ENCODE measurements at places on chromosomes 7 and 10. TPM values are rescaled to one million over a fixed set of nuclear protein-coding genes. Genes with fewer than 3 reads are reported as not detected.

DNA sequence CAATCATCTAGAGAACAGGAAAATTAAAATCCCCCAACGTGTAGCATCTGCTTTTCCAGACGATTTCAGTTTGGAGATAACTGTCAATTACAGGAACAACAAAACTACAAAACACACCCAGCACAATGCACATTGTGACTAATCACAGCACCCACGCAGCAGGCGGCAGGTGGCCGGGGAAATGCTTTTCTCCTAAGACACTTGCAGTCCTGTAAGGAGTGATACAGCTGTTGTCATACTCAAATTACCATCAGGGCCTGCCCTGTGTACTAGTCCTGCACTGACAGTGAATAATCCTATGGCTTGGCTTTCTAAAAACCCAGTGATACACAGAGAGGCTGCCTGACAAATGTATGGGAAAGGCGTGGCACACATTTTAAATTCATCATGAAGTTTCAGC, 37.8 kb downstream of the COBL start:
- no peaks in the 10 kb centered on the region for H3K27me3 ChIP-seq
- no peak overlapping the region for H3K4me3 ChIP-seq

GRCh38 chr7:156993021-156993924, 17.2 kb downstream of the MNX1 start:
- peak; percentile 62 for DNase-seq
- H3K4me1 ChIP-seq = peaks cover 6% of the 10 kb centered on the region
- H3K4me3 ChIP-seq = no peak overlapping the region
- no peak overlapping the region for H3K27ac ChIP-seq

DNA sequence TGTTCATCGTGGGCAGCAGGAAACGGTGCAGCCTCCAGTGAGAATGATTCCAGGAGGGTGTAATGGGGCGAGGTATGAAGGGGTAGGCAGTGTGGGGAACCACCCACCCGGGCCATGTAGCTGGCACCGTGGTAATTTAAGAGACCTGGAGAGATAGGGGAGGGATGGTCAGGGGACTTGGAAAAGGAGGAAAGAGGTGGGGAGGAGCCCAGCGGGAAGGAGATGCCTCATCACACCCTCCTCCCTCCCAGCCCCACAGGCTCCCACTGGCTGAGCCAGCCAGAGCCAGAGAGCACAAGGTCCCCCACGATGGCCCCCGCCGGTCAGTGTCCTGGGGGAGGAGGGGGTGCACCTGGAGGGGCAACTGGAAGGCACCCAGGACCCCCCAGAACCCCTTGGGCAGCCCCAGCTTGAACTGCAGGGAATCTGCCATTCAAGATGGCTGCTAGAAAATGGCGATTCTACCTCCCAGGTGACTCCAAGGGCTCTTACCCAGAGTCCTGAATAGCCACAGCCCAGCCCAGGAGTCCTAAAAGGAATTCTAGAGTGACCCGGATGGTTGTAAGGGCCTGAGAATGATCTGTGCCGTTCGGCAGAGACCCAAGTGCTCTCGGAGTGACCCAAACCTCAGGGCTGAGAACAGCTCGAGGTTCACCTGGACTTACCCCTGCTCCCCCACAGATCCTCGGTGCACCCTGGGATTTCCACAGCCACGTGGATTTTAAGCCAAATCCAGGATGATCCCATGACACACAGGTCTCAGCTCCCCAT, 28.8 kb downstream of the CALML3 start:
- H3K36me3 ChIP-seq = no peaks in the 10 kb centered on the region
- H3K4me3 ChIP-seq = no peak overlapping the region
- H3K27ac ChIP-seq = no peak overlapping the region
- no peaks in the 10 kb centered on the region for H3K27me3 ChIP-seq
- no peak for DNase-seq

GRCh38 chr7:135914346-135914745, 62.8 kb downstream of the MTPN start:
- no peaks in the 10 kb centered on the region for H3K27me3 ChIP-seq
- peaks cover 4% of the 10 kb centered on the region for H3K4me1 ChIP-seq
- H3K36me3 ChIP-seq = no peaks in the 10 kb centered on the region
- no peak overlapping the region for H3K27ac ChIP-seq
- DNase-seq = no peak

The TACC2 gene
- total RNA-seq = 28.2 TPM

The WDR86 gene
- 1.2 TPM for total RNA-seq

Measured in ovary (tissue), 10 donors.